ENCODE measurements at places on chromosomes 4 and X. TPM values are rescaled to one million over a fixed set of nuclear protein-coding genes. Genes with fewer than 3 reads are reported as not detected.

GNRHR gene
- not detected for total RNA-seq

DNA sequence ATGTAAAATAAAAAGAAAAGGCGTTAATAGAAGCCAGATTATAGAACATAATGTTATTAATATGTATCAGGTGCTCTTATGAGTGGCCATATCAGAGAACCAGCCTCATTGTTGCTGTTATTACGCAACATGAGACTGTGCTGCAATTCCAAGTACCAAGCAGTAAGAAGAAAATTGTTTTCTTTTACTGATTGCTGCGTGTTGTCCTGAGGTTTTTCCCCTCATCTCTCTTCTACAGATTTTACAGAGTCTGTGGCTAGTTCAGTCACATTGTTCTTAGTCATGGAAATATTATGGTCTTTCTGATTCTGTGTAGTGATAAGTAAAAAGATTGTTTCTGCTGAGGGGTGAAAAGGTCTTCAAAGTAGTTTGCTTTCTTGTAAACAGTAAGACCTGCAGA is 55.9 kb downstream of the NPNT start:
- DNase-seq: no peak

HSFX2 gene
- not detected for total RNA-seq

PLXNB3 gene
- 1.1 TPM for total RNA-seq

- DNase-seq: no peak
These were observed 5.1 kb downstream of the GJB1 start for GRCh38 chrX:71228063-71228642.

- no peak for DNase-seq
These were observed 33.5 kb downstream of the GPAT3 start for GRCh38 chr4:83569429-83569828.

- DNase-seq: no peak
These were observed 8.2 kb downstream of the RTL3 start for GRCh38 chrX:78650906-78651437.

DNA sequence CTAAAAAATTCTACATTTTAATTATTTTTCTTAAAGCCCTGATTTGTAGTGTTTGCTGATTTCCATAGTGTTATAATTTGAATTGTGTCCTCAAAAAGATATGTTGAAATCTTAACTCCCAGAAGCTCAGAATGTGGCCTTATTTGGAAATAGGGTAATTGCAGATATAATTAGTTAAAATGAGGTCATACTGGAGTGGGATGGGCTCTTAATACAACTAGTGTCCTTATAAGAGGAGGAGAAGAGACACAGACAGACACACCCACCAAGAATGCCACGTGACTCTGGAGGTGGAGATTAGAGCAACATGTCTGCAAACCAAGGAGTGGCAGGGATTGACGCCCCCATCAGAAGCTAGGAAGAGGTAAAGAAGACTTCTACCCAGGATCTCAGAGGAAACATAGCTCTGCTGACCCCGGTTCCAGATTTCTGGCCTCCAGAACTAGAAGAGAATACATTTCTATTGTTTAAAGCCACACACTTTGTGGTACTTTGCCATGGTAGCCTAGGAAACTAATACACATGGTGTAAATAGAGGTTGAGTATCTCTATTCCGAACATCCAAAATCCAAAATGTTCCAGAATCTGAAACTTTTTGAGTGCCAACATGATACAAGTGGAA is 70.5 kb upstream of the IRF2 start:
- no peak for DNase-seq

GRCh38 chrX:150062292-150063137 is 124.2 kb upstream of the EOLA2 start:
- DNase-seq: no peak

DNA sequence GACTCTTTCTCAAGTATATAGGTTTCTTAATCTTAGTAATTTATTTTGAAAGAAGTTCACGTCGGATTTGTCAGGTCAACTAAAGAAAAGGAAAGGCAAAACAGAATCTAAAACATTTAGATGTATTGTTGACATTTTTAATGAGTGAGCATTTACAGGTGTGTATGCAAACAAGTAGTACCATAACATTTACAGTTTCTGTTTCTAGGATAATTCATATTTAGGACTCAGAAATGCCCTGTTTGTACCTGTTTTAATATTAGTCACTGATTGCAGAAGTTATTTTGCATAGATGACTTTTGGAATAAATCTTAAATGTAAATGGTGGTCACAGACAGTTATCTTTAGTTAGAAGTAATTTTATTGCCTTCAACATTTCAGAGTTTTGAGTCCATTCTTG is 151.3 kb upstream of the NUDT6 start:
- DNase-seq: no peak

UCP1 gene
- total RNA-seq: not detected

SSX4B gene
- total RNA-seq: not detected

DNA sequence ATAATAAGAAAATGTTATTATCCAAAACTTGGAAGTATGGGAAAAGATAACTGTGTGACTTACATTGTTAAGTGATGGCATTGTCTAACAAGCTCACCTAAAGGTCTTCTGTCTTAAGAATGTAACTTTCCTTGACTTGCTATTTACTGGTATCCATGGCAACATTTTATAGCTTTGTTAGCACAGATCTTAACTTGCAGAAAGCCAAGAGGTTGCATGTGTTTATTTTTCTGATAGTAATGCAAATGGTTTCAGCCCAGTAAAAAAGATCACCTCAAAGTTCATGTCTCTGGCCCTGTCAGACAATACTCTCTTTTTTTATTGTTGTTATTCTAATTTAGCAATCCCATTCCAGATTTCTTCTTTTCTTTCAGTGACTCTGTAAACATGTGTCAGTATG is 425.3 kb downstream of the SPRY1 start:
- DNase-seq: no peak

MAMLD1 gene
- 1.2 TPM for total RNA-seq

GRCh38 chrX:10001496-10001895 is 34.3 kb downstream of the CLDN34 start:
- DNase-seq: no peak

DNA sequence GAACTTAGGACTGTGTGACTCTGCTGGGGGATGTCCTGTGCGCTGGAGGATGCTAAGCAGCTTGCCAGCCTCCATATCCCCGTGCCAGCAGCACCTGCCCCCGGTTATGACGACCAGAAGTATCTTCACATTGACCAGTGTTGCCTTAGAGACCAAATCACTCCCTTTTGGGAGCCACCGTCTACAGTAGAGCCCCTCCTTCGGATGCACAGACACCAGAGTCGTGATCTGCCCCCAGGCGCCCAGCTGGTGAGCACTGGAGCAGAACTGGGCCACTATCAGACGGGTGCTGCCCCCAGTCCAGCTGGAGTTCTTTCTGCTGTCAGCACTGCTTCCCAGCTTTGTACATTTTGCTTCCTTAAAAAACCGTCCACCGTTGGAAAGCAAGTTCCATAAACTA is 30.0 kb upstream of the TADA2B start:
- no peak for DNase-seq

- DNase-seq: no peak
These were observed 9.0 kb downstream of the DCUN1D4 start for GRCh38 chr4:51851937-51852290.

- no peak for DNase-seq
These were observed 60.3 kb downstream of the BEND2 start for GRCh38 chrX:18160369-18160768.

DNA sequence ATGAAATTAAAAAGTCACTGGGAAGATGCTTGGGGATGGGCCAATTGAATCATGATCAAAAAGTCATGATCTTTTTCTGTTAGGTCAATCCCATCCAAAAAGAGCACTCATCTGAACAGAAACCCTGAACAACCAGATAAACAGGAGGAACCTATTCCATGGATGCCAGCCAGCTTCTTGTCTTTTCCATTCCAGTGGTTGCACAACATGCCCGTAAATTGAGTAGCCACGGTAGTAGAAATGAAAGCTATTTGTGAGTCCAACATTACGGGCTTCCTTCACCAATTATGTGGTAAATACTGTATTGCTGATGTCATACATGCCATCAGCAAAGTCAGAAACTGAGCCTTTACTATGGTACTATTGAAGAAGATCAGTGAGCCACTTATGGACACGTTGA is 982.4 kb upstream of the HS3ST1 start:
- DNase-seq: no peak

- DNase-seq: no peak
These were observed 38.5 kb upstream of the STPG2 start for GRCh38 chr4:98181809-98182208.

CDX4 gene
- total RNA-seq: not detected

DNA sequence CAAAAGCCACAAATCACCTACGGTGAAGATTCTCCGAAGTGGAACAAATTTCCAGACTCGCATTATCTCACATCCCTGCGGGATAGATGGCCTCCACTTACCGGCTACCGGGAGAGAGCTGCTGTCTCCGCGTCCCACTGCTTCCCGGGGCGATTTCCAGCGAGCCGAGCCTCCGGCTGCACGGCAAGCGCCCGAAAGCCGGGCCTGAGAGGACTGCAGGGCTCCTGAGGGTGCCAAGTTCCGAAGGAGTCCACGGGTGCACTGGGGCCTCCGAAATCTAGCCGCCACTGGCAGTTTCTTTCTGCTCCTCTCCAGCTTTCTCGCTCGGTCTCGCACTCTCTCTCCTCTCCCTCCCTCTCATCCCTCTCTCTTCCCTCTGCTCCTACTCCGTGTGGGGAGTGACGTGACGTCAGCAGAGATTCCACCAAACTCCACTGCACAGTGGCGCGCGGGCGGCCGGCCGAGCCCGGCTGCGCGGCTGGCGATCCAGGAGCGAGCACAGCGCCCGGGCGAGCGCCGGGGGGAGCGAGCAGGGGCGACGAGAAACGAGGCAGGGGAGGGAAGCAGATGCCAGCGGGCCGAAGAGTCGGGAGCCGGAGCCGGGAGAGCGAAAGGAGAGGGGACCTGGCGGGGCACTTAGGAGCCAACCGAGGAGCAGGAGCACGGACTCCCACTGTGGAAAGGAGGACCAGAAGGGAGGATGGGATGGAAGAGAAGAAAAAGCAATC is 14.0 kb upstream of the PITX2 start:
- no peak for DNase-seq

PFKFB1 gene
- 15.1 TPM for total RNA-seq

GRCh38 chr4:24197955-24198354 is 308.1 kb upstream of the PPARGC1A start:
- DNase-seq: no peak

GRCh38 chrX:111041018-111041462 is 55.0 kb upstream of the PAK3 start:
- DNase-seq: no peak
